ENCODE measurements at places on chromosomes 13 and 19. TPM values are rescaled to one million over a fixed set of nuclear protein-coding genes. Genes with fewer than 3 reads are reported as not detected.

DNA sequence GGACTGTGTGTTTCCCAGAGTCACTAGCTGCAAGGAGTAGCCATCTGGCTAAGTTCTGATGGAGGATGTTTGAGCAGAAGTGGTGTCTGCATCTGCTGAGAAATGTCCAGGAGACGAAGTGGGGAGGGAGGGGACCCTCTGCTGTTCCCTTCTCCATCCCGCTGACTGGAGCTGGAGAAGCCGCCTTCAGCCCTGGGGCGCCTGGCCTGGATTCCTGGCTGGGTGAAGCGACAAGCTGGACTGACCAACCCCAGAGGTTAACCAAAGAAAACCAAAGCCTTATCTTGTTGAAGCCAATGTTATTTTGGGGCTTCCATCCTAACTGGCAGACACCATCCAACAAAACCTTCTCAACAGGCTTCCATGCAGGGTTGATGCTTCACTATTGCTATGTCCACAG is 67.6 kb downstream of the SLC7A1 start:
- no peak for DNase-seq

GRCh38 chr13:103153466-103153865 is 87.2 kb upstream of the SLC10A2 start:
- DNase-seq: no peak

DNA sequence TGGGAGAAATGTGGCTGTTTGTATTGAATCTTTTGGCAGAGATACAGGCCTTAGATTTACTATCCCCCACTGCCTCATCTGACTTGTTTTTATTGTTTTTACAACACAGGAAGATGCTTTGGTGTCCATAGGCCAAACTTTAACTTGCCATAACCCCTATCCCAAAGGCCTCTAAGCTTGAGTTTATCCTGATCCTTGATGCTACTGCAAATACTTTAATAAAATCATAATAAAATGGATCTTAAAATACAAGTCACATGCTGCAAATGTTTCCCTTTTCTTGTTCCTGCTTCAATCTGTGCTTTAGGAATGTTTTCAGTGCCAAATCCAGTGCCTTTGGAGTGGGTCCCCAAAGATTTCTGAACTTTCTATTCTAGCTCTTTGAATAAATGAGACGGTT is 770.6 kb downstream of the DACH1 start:
- DNase-seq: no peak

- no peak for DNase-seq
These were observed 9.0 kb downstream of the UGGT2 start for GRCh38 chr13:96044238-96044637.

- DNase-seq: no peak
These were observed 309.1 kb upstream of the EDNRB start for GRCh38 chr13:78227709-78228108.

GRCh38 chr13:111429064-111429558 is 108.7 kb downstream of the TEX29 start:
- no peak for DNase-seq

DNA sequence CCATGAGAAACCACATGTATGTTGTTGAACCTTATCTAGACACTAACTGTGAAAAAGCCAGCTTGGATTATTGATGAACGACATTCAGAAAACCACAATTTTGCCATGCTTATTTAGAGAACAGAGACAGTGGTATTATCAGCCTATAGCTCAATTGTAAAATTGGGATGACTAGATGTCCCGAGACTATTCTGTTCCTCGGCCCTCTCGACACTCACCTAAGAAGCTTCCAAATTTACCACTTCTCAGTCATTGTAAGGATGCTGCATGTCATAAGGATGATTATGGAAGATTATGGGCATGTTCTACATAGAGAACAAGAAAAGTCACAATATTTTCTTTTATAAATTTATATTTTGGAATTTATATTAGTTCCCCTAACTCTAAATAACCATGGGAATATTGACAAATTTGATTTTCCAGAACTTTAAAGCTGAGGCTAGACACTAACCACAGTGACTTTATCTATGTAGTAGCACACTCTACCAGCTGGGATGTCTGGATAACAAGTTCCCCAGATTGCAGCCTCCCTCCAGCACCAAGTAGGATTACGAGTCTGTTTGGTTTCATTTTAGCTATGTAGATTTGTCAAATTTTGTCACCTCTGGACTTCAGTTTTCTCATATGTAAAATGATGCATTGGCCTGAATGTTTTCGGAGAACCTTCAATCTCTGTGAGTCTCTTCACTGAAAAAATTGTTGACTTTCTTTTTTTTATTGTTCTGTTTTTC is 513.6 kb downstream of the IRS2 start:
- no peak for DNase-seq

KLF2 gene
- total RNA-seq: 228 TPM
